ENCODE measurements at places on chromosomes 1 and 21.

DNA sequence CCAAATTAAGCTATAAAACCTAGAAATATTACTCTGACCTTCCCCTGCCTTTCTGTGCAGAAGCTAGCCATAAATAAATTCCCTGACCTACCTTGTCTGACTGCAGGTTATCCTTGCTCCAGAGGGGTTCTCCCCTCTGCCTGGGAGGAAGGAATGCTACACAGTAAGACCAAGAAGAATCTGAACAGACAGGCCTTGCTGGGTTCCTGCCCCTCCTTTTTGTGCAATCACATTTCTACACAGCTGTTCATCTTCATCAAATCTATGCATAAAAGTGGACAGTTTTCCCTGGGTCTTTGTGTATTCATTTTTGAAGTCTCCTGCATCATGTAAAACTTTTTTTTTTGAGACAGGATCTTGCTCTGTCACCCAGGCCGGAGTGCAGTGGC, 50.6 kb downstream of the DNTTIP2 start:
- H3K4me3 ChIP-seq = no peak overlapping the region
- DNase-seq = no peak
- H3K27me3 ChIP-seq = peaks cover 2% of the 10 kb centered on the region
- no peaks in the 10 kb centered on the region for H3K4me1 ChIP-seq
- no peaks in the 10 kb centered on the region for H3K36me3 ChIP-seq

DNA sequence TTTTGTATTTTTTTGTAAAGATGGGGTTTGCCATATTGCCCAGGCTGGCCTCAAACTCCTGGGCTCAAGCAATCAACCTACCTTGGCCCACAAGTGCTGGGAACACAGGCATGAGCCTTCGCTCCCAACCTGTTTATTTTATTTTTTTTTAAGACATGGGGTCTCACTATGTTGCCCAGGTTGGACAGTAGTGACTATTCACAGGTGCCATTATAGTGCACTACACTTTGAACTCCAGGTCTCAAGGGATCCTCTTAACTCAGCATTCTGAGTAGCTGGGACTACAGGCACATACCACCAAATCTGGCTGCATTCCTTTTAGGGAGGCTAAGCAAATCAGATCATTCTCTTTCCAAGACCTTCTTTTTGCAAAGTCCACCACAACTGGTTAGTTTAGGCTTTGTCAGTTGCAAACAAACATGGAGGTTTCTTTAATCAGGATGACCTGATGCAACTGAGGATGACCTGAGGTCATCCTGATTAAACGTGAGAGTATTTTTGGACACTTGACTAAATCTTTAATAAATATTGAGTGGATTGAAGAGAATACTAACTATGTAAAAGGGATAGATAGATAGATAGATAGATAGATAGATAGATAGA, 30.0 kb upstream of the RALGPS2 start:
- H3K27me3 ChIP-seq = peaks cover under 1% of the 10 kb centered on the region
- no peak overlapping the region for H3K27ac ChIP-seq
- no peaks in the 10 kb centered on the region for H3K4me1 ChIP-seq
- H3K36me3 ChIP-seq = no peaks in the 10 kb centered on the region
- DNase-seq = no peak

GRCh38 chr1:187267827-187268226, 439.1 kb downstream of the PLA2G4A start:
- H3K27ac ChIP-seq = no peak overlapping the region
- no peak overlapping the region for H3K4me3 ChIP-seq
- no peaks in the 10 kb centered on the region for H3K4me1 ChIP-seq
- DNase-seq = no peak

DNA sequence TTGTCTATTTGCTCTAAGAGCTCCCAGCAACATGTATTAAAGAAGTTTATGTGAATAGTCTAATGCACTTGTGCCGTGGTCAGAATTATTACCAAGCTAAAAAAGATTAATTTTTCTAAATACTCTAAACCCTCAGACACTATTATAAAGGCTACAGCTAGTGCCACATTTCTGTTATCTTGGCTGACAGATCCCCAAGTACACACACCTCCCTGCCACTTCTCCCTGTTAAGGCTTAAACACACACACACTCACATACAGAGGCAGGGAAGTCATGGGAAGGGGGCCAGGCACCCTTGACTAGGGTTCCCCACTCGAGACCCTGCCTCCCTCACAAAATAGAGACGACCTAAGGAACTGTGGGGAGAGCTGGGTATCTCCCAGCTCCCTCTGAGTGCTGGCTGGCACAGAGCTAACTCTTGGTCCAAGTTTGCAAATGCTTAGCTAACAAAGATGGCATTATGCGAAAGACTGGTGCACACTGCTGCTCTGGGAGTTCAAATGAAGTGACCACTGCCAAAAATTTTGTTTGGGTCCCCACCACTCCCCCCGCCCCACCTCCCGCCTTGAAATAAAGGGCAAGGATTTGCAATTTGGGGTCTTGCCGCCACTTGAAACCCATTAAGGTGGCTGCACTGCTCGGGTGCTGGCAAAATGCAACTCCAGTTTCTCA, 9.8 kb downstream of the SSBP3 start:
- H3K27ac ChIP-seq = peak overlapping the region; percentile 52
- no peaks in the 10 kb centered on the region for H3K27me3 ChIP-seq
- H3K4me3 ChIP-seq = no peak overlapping the region
- DNase-seq = no peak
- peaks cover 40% of the 10 kb centered on the region for H3K4me1 ChIP-seq

- peaks cover 2% of the 10 kb centered on the region for H3K27me3 ChIP-seq
- no peaks in the 10 kb centered on the region for H3K36me3 ChIP-seq
- peaks cover 20% of the 10 kb centered on the region for H3K4me1 ChIP-seq
- no peak for DNase-seq
Observed at GRCh38 chr1:181121498-181121897, 33.0 kb downstream of the IER5 start.

DNA sequence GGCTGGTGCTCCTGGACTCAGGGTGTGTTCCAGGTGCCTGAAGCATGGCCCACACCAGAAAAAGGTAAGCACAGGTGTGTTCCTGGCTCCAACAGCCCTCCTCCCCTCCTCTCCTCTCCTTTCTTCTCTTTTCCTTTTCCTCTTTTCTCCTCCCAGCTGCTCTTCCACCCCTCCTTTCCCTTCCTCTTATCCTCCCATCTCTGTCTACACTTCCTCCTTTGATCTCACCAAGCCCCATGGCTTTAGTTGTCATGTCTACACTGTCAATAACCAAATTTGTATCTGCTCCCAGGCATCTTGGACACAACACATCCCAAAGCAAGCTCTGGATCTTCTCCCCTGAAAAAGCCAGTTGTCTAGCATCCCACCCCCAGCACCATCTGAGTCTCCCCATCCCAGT, 56.7 kb upstream of the LAPTM5 start:
- H3K27ac ChIP-seq = no peak overlapping the region
- no peaks in the 10 kb centered on the region for H3K36me3 ChIP-seq
- DNase-seq = no peak
- peaks cover 46% of the 10 kb centered on the region for H3K27me3 ChIP-seq
- H3K4me1 ChIP-seq = no peaks in the 10 kb centered on the region

DNA sequence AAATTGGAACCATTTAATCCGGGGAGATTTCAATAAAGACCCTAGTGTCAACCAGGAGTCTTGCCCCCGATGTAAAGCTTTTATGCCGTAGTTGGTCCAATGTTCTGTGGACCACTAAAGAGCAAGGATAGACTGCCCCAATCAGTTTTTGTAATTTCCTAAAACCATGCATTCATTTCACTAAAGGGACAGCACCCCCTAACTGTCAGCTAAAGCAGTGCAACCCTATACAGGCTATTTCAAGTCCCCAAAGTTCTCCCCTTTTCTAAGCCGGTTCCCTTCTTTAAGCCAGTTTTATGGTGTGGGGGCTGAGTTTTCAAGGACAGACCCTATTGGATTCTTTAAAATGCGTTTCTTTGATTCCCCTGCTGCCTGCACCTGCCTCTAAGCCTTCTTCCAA, 12.7 kb upstream of the PDPN start:
- no peaks in the 10 kb centered on the region for H3K36me3 ChIP-seq
- H3K4me1 ChIP-seq = no peaks in the 10 kb centered on the region
- DNase-seq = no peak
- H3K27me3 ChIP-seq = peaks cover 4% of the 10 kb centered on the region

DNA sequence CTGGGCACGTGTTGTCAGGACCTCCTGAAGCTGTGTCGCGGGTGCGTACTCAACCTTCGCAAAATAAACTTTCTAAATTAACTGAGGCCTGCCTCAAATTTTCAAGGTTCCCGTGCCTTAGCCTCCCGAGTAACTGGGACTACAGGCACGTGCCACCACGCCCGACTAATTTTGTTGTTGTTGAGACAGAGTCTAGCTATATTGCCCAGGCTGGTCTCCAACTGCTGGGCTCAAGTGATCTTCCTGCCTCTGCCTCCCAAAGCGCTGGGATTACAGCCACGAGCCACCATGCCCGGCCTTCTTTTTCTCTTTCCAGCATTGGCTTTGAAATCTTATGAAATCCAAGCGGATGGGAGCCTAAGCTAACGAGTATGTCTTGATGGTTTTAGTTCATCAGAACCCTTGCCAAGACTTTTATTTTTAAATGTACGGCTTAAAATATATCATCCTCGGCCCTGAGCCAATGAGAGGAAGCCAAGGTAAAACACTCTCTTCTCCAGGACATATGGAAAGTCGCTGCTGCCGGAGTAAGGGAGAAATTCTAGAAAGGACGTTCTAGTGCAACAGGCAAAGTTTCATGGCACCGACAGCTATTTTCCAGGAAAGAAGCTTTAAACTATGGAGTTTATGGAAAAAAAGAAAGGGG, 12.7 kb upstream of the ERVH48-1 start:
- no peaks in the 10 kb centered on the region for H3K36me3 ChIP-seq
- no peaks in the 10 kb centered on the region for H3K27me3 ChIP-seq
- H3K4me1 ChIP-seq = no peaks in the 10 kb centered on the region
- H3K4me3 ChIP-seq = no peak overlapping the region
- no peak overlapping the region for H3K27ac ChIP-seq

- H3K4me1 ChIP-seq = peaks cover 24% of the 10 kb centered on the region
- H3K36me3 ChIP-seq = no peaks in the 10 kb centered on the region
- peak overlapping the region; percentile 49 for H3K4me3 ChIP-seq
- no peaks in the 10 kb centered on the region for H3K27me3 ChIP-seq
- peak overlapping the region; percentile 87 for H3K27ac ChIP-seq
Observed at GRCh38 chr21:45548711-45549491, 6.7 kb upstream of the SLC19A1 start.

GRCh38 chr1:209989525-209989924, 51.5 kb downstream of the SYT14 start:
- H3K4me1 ChIP-seq = no peaks in the 10 kb centered on the region
- H3K27me3 ChIP-seq = peaks cover 12% of the 10 kb centered on the region
- no peak for DNase-seq
- H3K36me3 ChIP-seq = no peaks in the 10 kb centered on the region
- no peak overlapping the region for H3K4me3 ChIP-seq
- H3K27ac ChIP-seq = no peak overlapping the region

Data from activated T-helper 2 cell treated with anti-CD3 and anti-CD28 coated beads, Interferon-gamma antibody, Interleukin-2, Interleukin-4, amounts not matched to agents 10 μg/mL and 5 μg/mL and 100 μg/mL, durations not matched to agents 14 hours and 24 hours and 36 hours (primary cell).